Renal cortical epithelial cell (primary cell): ENCODE measurements at places on chromosomes 16 and 17.

DNA sequence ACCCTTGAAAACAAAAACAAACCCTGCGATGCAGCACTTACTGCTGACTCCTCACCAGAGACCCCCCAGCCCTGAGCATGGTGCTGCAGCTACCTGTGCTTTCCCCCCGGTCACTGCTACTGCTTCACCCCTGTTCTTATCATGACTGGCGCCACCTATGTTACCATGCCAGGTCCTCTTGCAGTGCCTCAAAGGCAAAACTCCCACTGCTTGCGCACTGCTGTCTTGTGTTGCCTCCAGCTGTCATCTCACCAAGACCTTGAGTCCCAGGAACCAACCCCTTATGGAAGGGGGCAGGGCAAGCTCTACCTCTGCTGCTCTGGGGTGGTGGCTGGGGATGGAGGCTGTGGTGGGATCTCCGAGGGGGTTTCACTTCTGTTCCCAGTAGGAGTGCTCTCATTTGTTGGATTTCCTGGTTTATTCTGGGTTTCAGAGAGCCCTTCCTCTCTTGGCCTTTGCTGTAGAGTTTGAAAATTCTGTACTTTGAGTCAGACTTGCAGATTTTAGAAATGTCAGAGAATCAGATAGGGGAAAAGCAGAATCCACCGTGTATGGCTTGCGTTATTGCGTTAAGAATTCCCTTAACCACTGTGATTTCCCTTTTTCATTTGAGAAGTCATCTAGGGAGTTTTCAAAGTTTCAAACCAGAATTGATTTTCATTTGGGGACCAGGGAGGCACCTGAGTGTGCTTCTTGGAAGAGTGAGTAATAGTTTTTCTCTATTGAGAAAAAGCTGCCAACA is 96.6 kb downstream of the SPECC1 start:
- DNase-seq = no peak

DNA sequence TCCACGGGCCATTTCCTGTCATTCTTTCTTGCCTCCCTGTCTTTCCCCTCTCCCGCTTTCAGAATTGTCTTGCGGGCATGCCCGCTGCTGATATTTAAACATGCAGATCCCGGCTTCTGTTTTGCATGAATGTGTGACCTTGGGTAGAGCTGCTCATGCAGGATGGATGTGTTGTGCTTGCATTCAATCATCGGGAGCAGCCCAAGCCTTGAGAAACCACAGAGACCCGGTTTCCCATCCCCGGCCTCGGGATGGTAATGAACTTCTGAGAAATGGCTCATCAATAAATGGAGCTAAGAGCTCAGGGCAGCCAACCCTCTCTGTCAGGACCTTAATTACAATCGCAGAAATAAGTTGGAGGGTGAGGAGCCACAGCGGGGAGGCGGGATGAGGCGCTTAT is 303.7 kb upstream of the TNRC6C start:
- no peak for DNase-seq

- DNase-seq = no peak
Observed at GRCh38 chr16:66524601-66525164, 25.2 kb downstream of the TK2 start.

- no peak for DNase-seq
Observed at GRCh38 chr16:3054965-3055733, 8.8 kb downstream of the MMP25 start.

- no peak for DNase-seq
Observed at GRCh38 chr17:59402760-59403159, 71.3 kb downstream of the YPEL2 start.

DNA sequence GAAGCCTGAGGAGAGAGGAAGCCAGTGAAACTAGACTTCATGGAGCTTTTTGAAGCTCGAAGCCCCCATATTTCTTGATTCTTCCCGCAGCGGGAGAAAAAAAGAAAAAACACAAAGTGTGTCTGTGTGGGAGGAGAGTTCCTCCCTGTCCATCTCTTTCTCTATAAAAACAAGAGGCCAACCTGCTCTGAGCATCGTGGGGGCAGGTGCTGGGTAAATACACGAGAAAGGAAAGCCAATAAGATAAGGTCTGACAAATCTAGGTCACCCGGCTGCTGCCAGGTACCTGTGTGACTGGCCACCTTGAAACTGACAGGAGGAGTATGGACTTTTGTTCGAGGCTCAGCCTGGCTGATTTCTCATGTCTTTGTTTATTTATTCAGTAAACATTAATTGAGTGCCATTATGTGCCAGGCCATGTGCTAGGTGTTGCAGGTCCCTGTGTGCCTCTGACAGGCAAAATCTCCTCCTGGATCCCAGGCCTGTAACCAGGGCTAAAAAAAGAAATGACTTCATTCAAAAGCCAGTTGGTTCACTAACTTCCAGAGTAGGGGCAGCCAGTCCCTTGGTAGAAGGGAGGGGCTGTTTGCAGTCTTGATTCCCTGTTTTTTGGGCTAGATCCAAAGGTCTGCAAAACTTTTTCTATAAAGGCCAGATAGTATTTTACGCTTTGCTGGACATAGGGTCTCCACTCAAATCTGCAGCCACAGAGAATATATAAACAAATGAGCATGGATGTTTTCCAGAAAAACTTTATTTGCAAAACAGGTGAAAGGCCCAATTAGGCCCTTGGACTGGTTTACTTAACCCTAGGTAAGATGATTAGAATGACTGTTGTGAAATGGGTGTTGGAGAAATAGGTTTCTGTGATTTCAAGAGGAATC is 35.6 kb downstream of the YPEL2 start:
- peak; percentile 82 for DNase-seq

DNA sequence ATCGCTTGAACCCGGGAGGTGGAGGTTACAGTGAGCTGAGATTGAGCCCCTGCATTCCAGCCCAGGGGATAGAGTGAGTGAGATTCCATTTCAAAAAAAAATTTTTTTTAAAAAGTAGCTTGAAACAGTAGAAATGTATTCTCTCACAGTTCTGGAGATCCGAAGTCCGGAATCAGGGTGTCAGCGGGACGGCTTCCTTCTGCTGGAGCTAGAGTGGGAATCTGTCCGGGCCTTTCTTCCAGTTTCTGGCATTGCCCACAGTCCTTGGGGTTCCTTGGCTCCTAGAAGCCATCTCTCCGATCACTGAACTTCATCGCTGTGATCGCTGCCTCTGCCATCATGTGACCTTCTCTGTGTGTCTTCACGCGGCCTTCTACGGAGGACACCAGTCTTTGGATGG is 181.2 kb upstream of the CIBAR2 start:
- no peak for DNase-seq

GRCh38 chr17:71978435-71978834 is 142.4 kb upstream of the SOX9 start:
- DNase-seq = no peak

- no peak for DNase-seq
Observed at GRCh38 chr17:77395501-77396048, 254.8 kb downstream of the SEC14L1 start.

- DNase-seq = no peak
Observed at GRCh38 chr16:19696961-19697360, 21.1 kb downstream of the KNOP1 start.

DNA sequence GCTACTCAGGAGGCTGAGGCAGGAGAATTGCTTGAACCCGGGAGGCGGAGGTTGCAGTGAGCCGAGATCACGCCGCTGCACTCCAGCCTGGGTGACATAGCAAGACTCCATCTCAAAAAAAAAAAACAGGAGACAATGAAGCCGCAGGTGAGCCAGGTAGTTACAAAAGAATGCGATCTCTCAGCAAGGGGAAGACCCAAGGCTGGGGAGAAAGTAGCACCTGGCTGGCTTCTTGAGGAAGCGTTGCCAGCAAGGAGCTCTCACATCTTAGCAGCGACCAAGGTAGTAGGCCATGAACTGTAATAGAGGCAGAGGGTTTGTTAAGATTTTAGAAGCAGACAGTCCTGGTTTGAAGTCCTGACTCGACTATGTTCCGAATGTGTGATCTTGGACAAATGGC is 175.0 kb downstream of the AIPL1 start:
- DNase-seq = no peak

DNA sequence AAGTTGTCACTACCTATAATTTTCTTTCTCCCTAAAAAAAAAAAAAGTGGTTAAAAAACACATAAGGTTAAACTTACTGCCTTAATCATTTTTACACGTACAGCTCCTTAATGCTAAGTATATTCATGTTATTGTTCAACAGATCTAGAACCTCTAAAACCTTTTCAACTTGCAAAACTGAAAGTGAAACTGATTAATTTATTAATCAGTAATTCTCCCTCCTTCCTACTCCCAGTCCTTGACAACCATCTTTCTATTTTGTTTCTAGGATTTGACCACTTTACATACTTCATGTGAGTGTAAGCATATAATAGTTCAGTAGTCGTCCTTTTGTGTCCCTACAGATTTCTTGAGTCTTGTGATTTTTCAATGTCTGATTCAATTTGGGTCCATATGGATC is 251.4 kb upstream of the KIF2B start:
- DNase-seq = peak; percentile 66
